H9 (cell line): ENCODE measurements at places on chromosomes 16 and 17. TPM values are rescaled to one million over a fixed set of nuclear protein-coding genes. Genes with fewer than 3 reads are reported as not detected.

DNA sequence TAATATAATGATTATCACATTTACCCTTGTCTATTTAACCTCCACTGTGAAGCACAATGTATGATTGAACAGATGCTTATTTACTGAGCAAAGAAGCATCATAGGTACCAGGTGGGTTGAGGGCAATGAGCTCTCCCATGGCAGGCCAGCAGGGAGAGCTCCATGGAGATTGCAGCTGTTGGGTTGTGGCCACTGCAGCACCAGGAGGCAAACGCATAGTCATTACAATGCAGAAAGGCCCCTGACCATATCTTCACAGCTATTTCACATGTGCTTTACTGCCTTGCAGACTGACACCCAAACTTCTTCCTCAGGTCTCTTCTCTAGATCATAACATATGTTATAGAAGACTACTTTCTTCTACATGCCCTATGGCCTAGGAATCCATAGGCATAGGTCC lies 75.0 kb downstream of the MMD start:
- H3K4me3 ChIP-seq, result no peak overlapping the region
- H3K27ac ChIP-seq, result no peak overlapping the region
- H3K27me3 ChIP-seq, result no peaks in the 10 kb centered on the region
- H3K36me3 ChIP-seq, result peaks cover 4% of the 10 kb centered on the region
- DNase-seq, result no peak
- no peaks in the 10 kb centered on the region for H3K4me1 ChIP-seq

GRCh38 chr16:85916141-85916890 lies 17.4 kb downstream of the IRF8 start:
- H3K4me1 ChIP-seq, result peaks cover 3% of the 10 kb centered on the region
- no peaks in the 10 kb centered on the region; the same call in 1 of the 2 replicates for H3K27me3 ChIP-seq
- DNase-seq, result no peak

GRCh38 chr16:25007284-25007984 lies 7.7 kb downstream of the ARHGAP17 start:
- no peak overlapping the region for H3K4me3 ChIP-seq
- no peak overlapping the region for H3K27ac ChIP-seq
- peaks cover 2% of the 10 kb centered on the region; the same call in 2 of the 3 replicates for H3K36me3 ChIP-seq
- DNase-seq, result no peak

- DNase-seq, result no peak
- peaks cover 32% of the 10 kb centered on the region for H3K36me3 ChIP-seq
- H3K27ac ChIP-seq, result no peak overlapping the region
- no peak overlapping the region for H3K4me3 ChIP-seq
Measured at GRCh38 chr17:80017226-80018010, 18.3 kb downstream of the TBC1D16 start.

DNA sequence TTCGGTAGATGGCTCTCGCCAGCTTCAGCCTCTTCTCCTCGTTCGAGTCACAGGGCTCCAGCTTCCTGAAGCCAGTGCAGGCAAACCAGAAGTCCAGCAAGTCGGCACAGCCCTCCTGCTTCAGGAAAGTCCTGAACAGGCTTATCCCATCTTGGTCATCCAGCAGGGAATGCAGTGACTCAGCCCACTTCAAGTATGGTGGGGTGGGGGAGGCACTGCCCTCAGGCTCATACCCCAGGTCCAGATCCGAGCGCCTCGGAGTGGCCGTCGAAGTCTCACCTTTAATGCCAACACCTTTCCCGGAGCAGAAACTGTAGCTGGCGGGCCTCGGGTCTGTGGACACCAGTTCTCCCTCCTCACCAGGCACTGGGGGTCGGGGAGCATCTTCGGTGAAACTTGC lies 5.9 kb downstream of the AXIN1 start:
- no peaks in the 10 kb centered on the region; the same call in 1 of the 2 replicates for H3K4me1 ChIP-seq
- DNase-seq, result no peak
- no peak overlapping the region for H3K4me3 ChIP-seq
- H3K27me3 ChIP-seq, result no peaks in the 10 kb centered on the region

DNA sequence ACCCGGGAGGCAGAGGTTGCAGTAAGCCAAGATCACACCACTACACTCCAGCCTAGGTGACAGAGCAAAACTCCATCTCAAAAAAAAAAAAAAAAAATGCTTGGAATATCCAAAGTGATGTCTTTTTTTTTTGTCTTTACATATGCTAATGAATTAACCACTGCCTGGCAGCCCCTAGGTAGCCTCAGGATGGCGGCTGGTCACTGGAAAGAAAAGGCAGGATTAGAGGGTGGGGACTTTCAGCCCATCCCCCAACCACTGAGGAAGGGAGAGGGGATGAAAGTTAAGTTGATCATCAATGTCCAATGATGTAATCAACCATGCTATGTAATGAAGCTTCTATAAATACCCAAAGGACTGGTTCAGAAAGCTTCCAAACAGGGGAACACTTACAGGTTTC lies 26.8 kb downstream of the RNF157 start:
- H3K4me3 ChIP-seq, result no peak overlapping the region
- DNase-seq, result peak; percentile 50
- no peaks in the 10 kb centered on the region; the same call in 1 of the 2 replicates for H3K4me1 ChIP-seq
- no peaks in the 10 kb centered on the region for H3K36me3 ChIP-seq

GRCh38 chr17:30173649-30174048 lies 57.0 kb downstream of the NSRP1 start:
- peaks cover 8% of the 10 kb centered on the region; the same call in 2 of the 3 replicates for H3K36me3 ChIP-seq
- no peak overlapping the region for H3K4me3 ChIP-seq
- H3K27ac ChIP-seq, result no peak overlapping the region
- no peaks in the 10 kb centered on the region for H3K27me3 ChIP-seq

DNA sequence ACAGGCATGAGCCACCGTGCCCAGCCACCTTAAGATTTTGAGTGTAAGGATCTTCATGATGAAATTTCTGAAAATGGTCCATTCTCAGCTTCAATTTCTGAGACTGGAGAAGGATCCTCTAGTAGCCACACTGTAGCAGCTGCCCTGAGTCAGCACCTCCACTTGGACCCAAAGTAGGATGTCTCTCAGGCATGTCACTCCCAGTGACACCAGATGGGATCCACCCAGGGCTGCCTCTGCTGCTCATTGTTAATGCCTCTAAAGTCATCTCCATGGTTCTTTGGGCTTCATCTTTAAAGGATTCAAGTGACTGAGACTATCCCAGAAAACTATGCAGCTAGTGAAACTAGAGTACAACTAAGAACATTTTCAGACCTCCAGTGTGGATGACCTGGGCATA lies 7.9 kb downstream of the PLD6 start:
- H3K27me3 ChIP-seq, result no peaks in the 10 kb centered on the region
- H3K4me1 ChIP-seq, result no peaks in the 10 kb centered on the region
- no peak overlapping the region for H3K27ac ChIP-seq
- no peak for DNase-seq
- H3K4me3 ChIP-seq, result no peak overlapping the region

GRCh38 chr16:426906-427249 lies 1.4 kb downstream of the RAB11FIP3 start:
- peaks cover 25% of the 10 kb centered on the region for H3K36me3 ChIP-seq
- peaks cover 16% of the 10 kb centered on the region; the same call in 1 of the 2 replicates for H3K27me3 ChIP-seq
- H3K4me3 ChIP-seq, result peak overlapping the region; percentile 73
- no peaks in the 10 kb centered on the region for H3K4me1 ChIP-seq

- no peaks in the 10 kb centered on the region; the same call in 1 of the 2 replicates for H3K4me1 ChIP-seq
- no peaks in the 10 kb centered on the region; the same call in 2 of the 3 replicates for H3K36me3 ChIP-seq
- no peak overlapping the region for H3K27ac ChIP-seq
- DNase-seq, result no peak
Measured at GRCh38 chr17:43987131-43988021, 17.0 kb upstream of the NAGS start.

- no peaks in the 10 kb centered on the region; the same call in 1 of the 2 replicates for H3K36me3 ChIP-seq
- no peaks in the 10 kb centered on the region for H3K27me3 ChIP-seq
- no peak for DNase-seq
- peaks cover 4% of the 10 kb centered on the region; the same call in 1 of the 2 replicates for H3K4me1 ChIP-seq
- H3K4me3 ChIP-seq, result no peak overlapping the region
- no peak overlapping the region for H3K27ac ChIP-seq
Measured at GRCh38 chr17:73625006-73625405, 19.2 kb downstream of the SDK2 start.

- DNase-seq, result no peak
- H3K27ac ChIP-seq, result no peak overlapping the region
- no peaks in the 10 kb centered on the region for H3K27me3 ChIP-seq
- peaks cover 10% of the 10 kb centered on the region for H3K36me3 ChIP-seq
- H3K4me1 ChIP-seq, result no peaks in the 10 kb centered on the region
Measured at GRCh38 chr17:61091096-61091495, 308.5 kb upstream of the TBX2 start.

GRCh38 chr16:23523321-23523720 lies 13.0 kb upstream of the GGA2 start:
- no peaks in the 10 kb centered on the region for H3K4me1 ChIP-seq
- no peaks in the 10 kb centered on the region for H3K27me3 ChIP-seq
- DNase-seq, result no peak

Gene TNP2
- total RNA-seq, result not detected in 2 replicates

GRCh38 chr16:12920739-12921138 lies 19.3 kb downstream of the SHISA9 start:
- H3K4me3 ChIP-seq, result no peak overlapping the region
- H3K27me3 ChIP-seq, result no peaks in the 10 kb centered on the region
- no peak overlapping the region for H3K27ac ChIP-seq
- no peak for DNase-seq
- H3K4me1 ChIP-seq, result no peaks in the 10 kb centered on the region; the same call in 1 of the 2 replicates

GRCh38 chr16:15593235-15593634 lies 49.7 kb downstream of the MARF1 start:
- no peaks in the 10 kb centered on the region for H3K27me3 ChIP-seq
- no peak overlapping the region for H3K27ac ChIP-seq
- no peaks in the 10 kb centered on the region for H3K4me1 ChIP-seq
- no peak overlapping the region for H3K4me3 ChIP-seq
- no peak for DNase-seq

Gene ENDOV
- total RNA-seq, result 14.8 and 17.1 TPM in 2 replicates

GRCh38 chr17:34302636-34303035 lies 16.6 kb upstream of the CCL8 start:
- no peak overlapping the region for H3K27ac ChIP-seq
- no peaks in the 10 kb centered on the region for H3K4me1 ChIP-seq
- no peak overlapping the region for H3K4me3 ChIP-seq
- no peaks in the 10 kb centered on the region; the same call in 1 of the 2 replicates for H3K27me3 ChIP-seq

DNA sequence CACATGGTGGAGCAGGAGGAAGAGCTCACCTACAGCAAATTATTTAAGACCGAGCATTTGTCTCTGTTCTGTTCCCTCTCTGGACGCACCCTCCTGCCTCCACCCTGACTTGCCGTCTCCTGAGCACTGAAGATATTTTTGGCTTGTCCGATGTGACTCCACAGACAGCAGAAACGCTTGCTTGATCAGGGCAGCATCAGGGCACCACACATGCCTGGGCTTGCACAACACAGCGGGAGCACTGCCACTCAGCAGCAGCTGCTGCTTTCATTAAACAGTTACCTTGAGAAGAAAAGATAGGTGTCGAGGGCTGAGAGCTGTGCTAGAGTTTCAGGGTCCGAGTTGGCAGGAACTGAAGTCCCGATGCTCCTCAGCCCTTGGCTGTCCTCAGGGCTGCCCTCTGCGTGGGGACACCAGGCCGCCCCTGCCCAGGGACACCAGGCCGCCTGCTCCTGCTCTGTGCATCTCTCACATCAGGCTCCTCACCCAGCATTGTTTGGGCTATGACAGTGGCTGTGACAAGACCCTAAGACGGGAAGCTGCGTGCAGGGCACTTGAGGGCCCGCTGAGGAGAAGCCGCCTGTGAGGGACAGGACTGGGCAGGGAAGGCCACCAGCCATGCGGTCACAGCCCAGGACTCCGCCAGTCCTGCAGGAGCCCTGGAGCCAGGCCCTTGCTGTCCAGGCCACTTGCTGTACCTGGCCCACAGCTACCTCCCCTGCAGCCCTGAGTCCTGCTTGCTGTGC lies 21.3 kb upstream of the CDH15 start:
- no peak overlapping the region for H3K4me3 ChIP-seq
- peaks cover 54% of the 10 kb centered on the region for H3K36me3 ChIP-seq
- H3K27ac ChIP-seq, result no peak overlapping the region
- DNase-seq, result no peak
- H3K27me3 ChIP-seq, result no peaks in the 10 kb centered on the region

DNA sequence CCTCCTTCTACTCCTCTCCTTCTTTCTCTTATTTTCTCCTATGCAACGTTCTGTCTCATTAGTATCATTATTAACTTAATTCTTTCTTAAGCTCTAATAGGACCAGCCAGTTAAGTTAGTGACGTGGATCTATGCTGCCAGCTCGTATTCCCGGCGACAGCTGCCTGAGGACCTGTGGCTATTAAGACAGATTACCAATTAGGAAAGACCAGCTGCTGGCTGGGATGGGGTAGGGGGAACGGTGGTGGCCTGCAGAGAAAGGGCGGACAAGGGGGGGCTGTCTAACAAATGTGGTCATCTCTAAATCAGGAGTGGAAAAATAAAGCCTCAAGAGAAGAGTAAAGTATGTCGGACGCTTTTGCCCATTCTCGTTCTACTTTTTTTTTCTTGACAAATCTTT lies 770 bp upstream of the MYH3 start:
- H3K4me1 ChIP-seq, result no peaks in the 10 kb centered on the region
- no peaks in the 10 kb centered on the region for H3K27me3 ChIP-seq
- 0 out of 3 replicates have a peak, but pooled peaks cover 1% of the 10 kb centered on the region for H3K36me3 ChIP-seq
- DNase-seq, result no peak
- H3K27ac ChIP-seq, result no peak overlapping the region

- no peak for DNase-seq
- H3K27me3 ChIP-seq, result no peaks in the 10 kb centered on the region
- H3K27ac ChIP-seq, result no peak overlapping the region
- H3K4me1 ChIP-seq, result no peaks in the 10 kb centered on the region
Measured at GRCh38 chr17:1529863-1530262, 13.5 kb upstream of the INPP5K start.

- H3K36me3 ChIP-seq, result peaks cover 1% of the 10 kb centered on the region; the same call in 1 of the 3 replicates
- no peaks in the 10 kb centered on the region for H3K27me3 ChIP-seq
- DNase-seq, result no peak
- H3K4me3 ChIP-seq, result no peak overlapping the region
Measured at GRCh38 chr17:65656390-65657250, 95.2 kb upstream of the AXIN2 start.

DNA sequence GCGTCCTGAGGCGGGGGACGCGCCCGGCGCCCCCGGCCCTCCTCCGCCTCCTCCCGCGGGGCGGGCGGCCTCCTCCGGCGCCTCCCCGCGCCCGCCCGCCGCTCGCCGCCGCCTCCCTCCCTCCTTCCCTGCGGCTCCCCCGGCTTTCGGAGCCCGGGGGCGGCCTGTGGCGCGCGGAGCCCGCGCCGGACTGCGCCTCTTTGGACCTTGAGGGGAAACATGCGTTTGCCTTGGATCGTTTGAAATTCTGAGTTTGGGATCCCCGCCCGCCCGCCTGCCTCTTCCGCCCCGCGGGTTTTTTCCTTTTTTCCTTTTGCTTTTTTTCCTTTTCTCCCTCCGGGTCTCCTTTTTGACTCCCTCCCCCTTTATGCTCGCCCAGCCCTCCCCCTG lies 390 bp downstream of the ZNRF1 start:
- H3K4me1 ChIP-seq, result peaks cover 3% of the 10 kb centered on the region; the same call in 1 of the 2 replicates
- H3K27ac ChIP-seq, result no peak overlapping the region

DNA sequence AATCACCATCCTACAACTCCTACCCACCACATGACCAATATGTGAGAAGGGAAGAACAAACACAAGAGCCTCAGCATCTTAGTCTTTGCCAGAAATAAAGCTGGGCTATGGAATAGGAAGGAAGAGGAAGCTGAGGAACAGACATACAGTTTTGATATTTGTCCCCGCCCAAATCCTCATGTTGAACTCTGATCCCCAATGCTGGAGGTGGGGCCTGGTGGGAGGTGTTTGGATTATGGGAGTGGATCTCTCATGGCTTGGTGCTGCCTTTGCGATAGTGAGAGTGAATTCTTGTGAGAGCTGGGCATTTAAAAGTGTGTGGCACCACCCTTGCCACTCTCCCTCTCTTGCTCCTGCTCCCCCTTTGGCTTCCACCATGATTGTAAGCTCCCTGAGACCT lies 52.4 kb upstream of the NLK start:
- no peak for DNase-seq
- no peak overlapping the region for H3K27ac ChIP-seq
- no peaks in the 10 kb centered on the region for H3K4me1 ChIP-seq
- H3K4me3 ChIP-seq, result no peak overlapping the region

- DNase-seq, result no peak
- no peaks in the 10 kb centered on the region for H3K27me3 ChIP-seq
- H3K36me3 ChIP-seq, result no peaks in the 10 kb centered on the region
Measured at GRCh38 chr17:33072421-33073161, 80.9 kb downstream of the SPACA3 start.

Gene OSGIN1
- total RNA-seq, result 0.48 and 0.63 TPM in 2 replicates
